ENCODE measurements at places on chromosomes 5 and 9.

DNA sequence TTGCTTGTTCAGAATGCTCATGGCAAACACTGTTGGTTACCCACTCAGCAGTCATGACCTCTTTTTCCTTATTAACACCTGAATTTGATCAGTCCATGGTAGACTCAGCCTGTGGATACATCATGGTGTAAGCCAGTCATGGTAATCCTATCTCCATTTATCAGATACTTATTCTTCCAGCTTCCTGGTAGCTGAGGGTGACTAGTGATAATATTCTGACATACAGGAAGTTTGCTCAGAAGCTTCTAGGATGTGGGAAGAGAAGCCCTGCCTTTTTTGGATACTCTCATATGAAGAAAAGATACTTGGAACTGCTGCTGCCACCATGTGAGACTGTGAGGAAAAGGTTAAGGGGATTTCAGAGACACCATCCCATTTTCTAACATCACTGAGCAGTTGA is 7.3 kb downstream of the GDA start:
- no peak for DNase-seq

GRCh38 chr9:75149841-75150241 is 61.5 kb downstream of the OSTF1 start:
- no peak for DNase-seq

DNA sequence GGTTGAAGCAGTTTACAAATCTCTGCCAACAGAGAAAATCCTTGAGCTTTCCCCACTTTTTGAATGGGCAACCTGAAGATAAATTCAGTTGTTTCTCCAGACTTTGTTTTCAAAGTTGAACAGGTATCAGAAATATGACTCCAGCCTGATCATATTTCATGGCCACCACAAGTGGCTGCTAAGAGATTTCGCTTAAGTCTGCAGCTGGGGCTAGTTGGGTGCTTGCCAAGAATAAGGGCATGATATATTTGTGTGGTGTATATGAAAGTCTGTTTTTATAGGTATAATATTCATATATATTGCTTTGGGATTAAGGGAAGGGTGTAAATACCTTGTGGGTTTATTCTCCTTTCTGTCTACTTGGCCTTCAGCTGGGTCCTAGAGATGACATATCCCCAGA is 168.4 kb upstream of the GDNF start:
- no peak for DNase-seq

DNA sequence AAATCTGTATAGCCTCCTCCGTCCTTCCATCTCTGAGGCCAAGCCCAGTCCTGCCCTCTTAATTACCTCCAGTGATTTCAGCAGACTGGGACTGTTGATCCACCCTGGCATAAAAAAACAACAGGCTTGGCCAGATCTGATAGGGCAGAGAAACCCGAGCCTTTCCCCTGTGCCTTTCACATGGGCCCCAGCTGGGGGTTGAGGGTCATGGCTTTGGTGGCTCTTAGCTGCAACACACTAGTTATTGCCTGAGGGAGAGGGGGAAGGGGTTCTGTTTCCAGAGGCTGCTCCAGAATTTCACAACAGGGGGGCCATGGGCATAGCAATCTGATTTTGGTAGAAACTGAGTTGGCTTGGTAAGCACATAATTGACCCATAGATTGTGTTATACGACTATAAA is 21.2 kb upstream of the PANK3 start:
- DNase-seq: no peak

DNA sequence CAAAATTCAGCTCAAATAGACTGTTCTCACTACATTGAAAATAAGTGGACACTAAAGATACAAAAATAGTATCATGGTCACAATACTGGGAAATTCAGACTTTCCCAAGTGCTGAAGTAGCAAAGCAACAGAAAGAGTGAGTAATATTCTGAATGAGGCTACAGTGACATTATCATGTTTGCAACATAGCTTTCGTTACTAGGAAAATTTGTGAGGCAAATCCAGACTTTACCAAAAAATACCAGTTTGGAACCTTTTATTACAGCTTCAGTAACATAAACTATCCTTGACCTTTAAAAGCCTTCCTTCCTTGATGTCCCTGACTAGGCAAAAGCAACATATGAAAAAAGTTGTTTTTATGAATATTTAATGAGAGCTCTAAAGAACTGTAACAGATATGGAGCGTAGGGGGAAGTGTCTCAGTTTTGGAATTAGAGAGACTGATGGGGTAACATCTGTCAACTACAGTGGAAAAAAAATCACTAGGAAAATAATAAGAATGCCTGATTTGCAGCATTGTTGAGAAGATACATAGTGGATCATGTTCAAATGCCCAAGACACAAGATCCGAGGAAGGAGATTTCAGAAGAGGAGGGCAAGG is 312.9 kb downstream of the ADGRV1 start:
- DNase-seq: no peak

DNA sequence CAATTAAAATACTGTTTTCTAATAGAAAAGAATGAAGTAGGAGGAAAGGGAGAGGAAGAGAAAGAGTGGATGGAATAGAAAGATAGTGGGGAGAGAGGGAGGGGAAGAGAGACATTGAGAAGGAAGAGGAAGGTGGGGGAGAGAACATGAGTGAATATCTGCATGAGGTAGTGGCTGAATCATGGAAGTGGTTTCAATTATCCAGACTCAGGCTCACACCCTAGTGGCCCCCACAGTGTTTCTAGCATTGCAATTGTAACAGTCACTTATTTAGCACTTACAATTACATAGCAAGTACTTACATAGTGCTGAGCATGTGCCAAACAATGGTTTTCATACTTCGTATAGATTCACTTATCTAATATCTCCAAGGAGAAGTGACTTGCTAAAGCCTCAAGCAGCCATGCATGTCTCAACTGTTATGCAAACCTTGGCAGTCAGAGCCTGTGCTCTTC is 72.7 kb downstream of the CAST start:
- no peak for DNase-seq

DNA sequence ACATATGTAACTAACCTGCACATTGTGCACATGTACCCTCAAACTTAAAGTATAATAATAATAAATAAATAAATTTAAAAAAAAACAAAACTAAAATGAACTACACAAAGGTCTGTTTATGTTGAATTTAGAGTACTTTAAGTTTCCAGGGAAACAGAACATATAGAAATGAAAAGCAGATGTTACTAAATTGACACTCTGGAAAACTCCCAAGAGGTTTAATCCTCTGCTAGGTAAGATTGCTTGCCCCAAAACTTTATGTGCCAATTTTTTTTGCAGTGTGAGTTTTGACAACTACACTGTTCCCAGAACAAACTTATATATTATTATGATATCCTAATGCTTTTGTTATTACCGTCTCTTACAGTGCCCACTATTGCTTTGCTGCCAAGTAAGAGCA is 134.3 kb upstream of the MRPS30 start:
- no peak for DNase-seq

- DNase-seq: no peak
Measured at GRCh38 chr5:35129921-35130485, 82.3 kb upstream of the AGXT2 start.

- no peak for DNase-seq
Measured at GRCh38 chr9:36444203-36444602, 44.1 kb upstream of the RNF38 start.

DNA sequence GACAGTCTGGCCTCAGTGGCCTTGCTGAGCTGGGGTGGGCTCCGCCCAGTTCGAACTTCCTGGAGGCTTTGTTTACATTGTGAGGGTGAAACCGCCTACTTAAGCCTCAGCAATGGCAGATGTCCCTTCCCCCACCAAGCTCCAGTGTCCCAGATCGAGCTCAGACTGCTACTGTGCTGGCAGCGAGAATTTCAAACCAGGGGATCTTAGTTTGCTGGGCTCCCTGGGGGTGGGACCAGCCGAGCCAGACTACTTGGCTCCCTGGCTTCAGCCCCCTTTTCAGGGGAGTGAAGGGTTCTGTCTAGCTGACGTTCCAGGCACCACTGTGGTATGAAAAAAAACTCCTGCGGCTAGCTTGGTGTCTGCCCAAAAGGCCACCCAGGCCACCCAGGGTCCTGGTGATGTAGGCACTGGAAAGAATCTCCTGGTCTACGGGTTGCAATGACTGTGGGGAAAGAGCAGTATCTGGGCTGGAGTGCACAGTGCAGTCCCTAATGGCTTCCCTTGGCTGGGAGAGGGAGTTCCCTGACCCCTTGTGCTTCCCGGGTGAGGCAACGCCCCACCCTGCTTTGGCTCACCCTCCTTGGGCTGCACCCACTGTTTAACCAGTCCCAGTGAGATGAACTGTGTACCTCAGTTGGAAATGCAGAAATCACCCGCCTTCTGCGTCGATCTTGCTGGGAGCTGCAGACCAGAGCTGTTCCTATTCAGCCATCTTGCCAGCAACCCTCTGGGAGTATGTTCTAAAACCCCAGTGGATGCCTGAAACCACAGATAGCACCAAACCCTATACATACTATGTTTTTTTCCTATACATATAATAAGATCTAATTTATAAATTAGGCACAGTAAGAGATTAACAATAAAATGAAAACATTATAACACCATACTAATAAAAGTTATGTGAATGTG is 95.5 kb downstream of the TMEM161B start:
- DNase-seq: no peak

DNA sequence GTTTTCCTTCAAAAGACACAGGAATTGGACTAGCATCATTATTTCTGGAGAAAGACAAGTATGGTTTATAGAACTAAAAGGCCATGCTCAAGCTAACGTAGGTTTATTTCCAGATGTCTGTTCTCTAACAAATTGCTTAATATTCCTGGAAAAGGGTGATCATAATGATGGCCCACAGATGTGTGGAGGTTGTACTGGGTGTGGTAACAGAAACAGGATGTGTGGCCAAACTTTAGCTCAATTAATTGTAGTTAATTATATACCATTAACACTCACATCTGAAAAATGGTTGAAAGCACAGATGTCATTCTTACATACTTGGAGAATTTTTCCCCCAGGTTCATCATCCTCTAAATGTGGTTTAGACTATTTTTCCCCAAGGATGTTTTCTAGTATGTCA is 292.7 kb upstream of the RASA1 start:
- DNase-seq: no peak

- no peak for DNase-seq
Measured at GRCh38 chr5:1494780-1495524, 28.8 kb downstream of the LPCAT1 start.

GRCh38 chr9:107784235-107784958 is 294.8 kb upstream of the KLF4 start:
- no peak for DNase-seq

Data from activated naive CD8-positive, alpha-beta T cell treated with anti-CD3 and anti-CD28 coated beads, Interleukin-2, amount 10 ng/mL, durations not matched to agents 7 days and 5 days (primary cell).